Naive thymus-derived CD4-positive, alpha-beta T cell (primary cell): ENCODE measurements at places on chromosomes 3 and 15.

DNA sequence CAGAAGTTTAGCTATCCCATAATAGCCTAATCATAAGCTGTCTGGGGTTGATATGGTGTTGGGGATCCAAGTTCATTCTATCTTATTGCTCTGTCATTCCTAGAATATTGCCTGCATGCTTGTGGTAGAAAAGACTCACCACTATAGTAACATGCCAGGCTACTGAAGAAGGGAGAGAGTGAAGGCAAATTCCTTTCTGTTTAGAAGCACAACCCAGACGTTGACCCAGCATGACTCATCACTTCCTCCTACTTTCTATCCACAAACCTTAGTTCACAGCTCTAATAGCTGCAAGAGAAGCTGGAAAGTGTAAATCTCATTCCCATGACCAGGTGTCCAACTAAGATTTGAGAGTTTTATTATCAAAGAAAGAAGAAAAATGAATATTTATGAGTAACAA, 57.8 kb upstream of the NMD3 start:
- no peak overlapping the region for H3K27ac ChIP-seq
- H3K4me1 ChIP-seq = no peaks in the 10 kb centered on the region
- H3K4me3 ChIP-seq = no peak overlapping the region
- H3K36me3 ChIP-seq = no peaks in the 10 kb centered on the region

- no peaks in the 10 kb centered on the region for H3K4me1 ChIP-seq
- no peak overlapping the region for H3K27ac ChIP-seq
- no peak overlapping the region for H3K4me3 ChIP-seq
- H3K36me3 ChIP-seq = no peaks in the 10 kb centered on the region
- H3K27me3 ChIP-seq = no peaks in the 10 kb centered on the region
- DNase-seq = no peak
Measured at GRCh38 chr15:47507221-47507985, 209.9 kb upstream of the SEMA6D start.

GRCh38 chr3:137264843-137265330, 307.1 kb downstream of the IL20RB start:
- DNase-seq = no peak
- H3K27me3 ChIP-seq = no peaks in the 10 kb centered on the region
- no peaks in the 10 kb centered on the region for H3K4me1 ChIP-seq
- H3K36me3 ChIP-seq = no peaks in the 10 kb centered on the region

GRCh38 chr3:44862226-44862637, 520 bp downstream of the TMEM42 start:
- no peaks in the 10 kb centered on the region for H3K27me3 ChIP-seq
- peaks cover 18% of the 10 kb centered on the region for H3K4me1 ChIP-seq
- peak overlapping the region; percentile 49 for H3K4me3 ChIP-seq
- peak overlapping the region; percentile 76 for H3K27ac ChIP-seq
- DNase-seq = no peak

DNA sequence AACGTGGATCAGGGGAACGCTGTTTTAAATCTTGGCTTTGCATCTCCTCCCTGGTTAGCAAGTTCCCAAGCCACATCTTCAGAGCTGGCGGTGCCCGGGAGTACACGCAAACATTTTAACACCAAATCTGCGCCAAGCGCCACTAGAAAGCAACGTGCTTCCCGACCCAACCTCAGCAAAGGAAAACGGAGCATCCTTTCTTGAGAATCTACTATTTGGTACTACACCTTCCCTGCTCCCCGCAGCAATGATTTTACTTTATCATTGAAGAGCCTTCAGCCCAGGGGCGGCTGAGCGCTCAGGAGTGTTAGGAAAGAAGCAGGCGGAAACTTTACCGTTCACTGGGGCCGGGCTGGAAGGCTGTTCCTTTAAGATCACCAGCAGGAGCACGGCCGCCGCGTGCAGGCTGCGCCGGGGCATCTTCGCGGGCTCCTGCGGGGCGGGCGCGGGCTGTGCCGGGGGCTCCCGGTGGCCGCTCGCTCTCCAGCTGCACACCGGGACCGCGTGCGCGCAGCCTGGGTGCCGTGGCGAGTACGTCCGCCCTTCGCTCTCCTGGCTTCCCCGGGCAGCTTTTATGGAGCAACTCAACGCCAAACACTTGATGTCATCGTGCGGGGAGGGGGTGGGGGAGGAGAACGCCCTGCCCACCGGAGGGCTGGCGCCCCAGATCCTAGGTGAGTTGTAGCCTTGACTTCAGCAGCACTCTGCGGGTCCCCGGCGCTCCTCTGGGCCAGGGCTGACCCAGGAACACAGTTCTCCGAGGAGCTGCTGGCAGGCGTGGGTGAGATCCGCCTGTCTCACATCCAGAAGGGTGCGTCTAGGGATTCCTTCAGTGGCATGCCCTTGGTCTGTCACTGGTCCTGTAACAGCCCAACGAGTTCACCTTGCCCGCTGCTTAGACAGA, at the start of gene CA12:
Gene CA12 (minus strand): TSS at position 546 of the 904 bp plus-strand sequence. CDS start 126 bp downstream, at position 420.
- H3K36me3 ChIP-seq = no peaks in the 10 kb centered on the region
- H3K27ac ChIP-seq = no peak within 1 kb of the TSS
- H3K27me3 ChIP-seq = no peaks in the 10 kb centered on the region
- H3K4me1 ChIP-seq = no peaks in the 10 kb centered on the region
